ENCODE measurements at places on chromosomes 7 and 10. TPM values are rescaled to one million over a fixed set of nuclear protein-coding genes. Genes with fewer than 3 reads are reported as not detected.

PNLIPRP2 gene
- not detected for total RNA-seq

GSAP gene
- total RNA-seq = 9.9 TPM

DPP6 gene
- total RNA-seq = 1.2 TPM

AKR1C4 gene
- total RNA-seq = not detected

TWIST1 gene
- 51.5 TPM for total RNA-seq

MRLN gene
- total RNA-seq = 16.9 TPM

PHYHIPL gene
- 1.4 TPM for total RNA-seq

ANKRD22 gene
- 1.4 TPM for total RNA-seq

TOMM7 gene
- total RNA-seq = 273 TPM

SPDYE16 gene
- total RNA-seq = 3.6 TPM

DGKI gene
- 76.1 TPM for total RNA-seq

ASCC1 gene
- 39.0 TPM for total RNA-seq

DENND2A gene
- 6.3 TPM for total RNA-seq

SLC26A3 gene
- 6.3 TPM for total RNA-seq

WIPF3 gene
- 7.5 TPM for total RNA-seq

HTR5A gene
- 0.96 TPM for total RNA-seq

MOGAT3 gene
- 3.9 TPM for total RNA-seq

PKD2L1 gene
- not detected for total RNA-seq

DLX5 gene
- not detected for total RNA-seq

MEST gene
- 417 TPM for total RNA-seq

SLIT1 gene
- 0.72 TPM for total RNA-seq

SKIDA1 gene
- 10.1 TPM for total RNA-seq

GRM3 gene
- 1.7 TPM for total RNA-seq

ZP3 gene
- total RNA-seq = not detected

CPVL gene
- total RNA-seq = 13.2 TPM

CTTNBP2 gene
- 6.3 TPM for total RNA-seq

CALML3 gene
- total RNA-seq = not detected

PODXL gene
- total RNA-seq = 4.1 TPM

IFIT3 gene
- 16.1 TPM for total RNA-seq

ZNF722 gene
- total RNA-seq = 7.2 TPM

XRCC2 gene
- 2.2 TPM for total RNA-seq

GIMAP7 gene
- total RNA-seq = 0.48 TPM

FFAR4 gene
- total RNA-seq = 0.96 TPM

FGFR2 gene
- total RNA-seq = 204 TPM

TMEM270 gene
- total RNA-seq = not detected

SOSTDC1 gene
- 1.9 TPM for total RNA-seq

SPDYE8 gene
- total RNA-seq = 0.48 TPM

CYP3A5 gene
- 25.8 TPM for total RNA-seq

PRSS1 gene
- 2.4 TPM for total RNA-seq

ATG9B gene
- total RNA-seq = 2.6 TPM

CLRN3 gene
- total RNA-seq = not detected

SSBP1 gene
- 89.1 TPM for total RNA-seq

GPR146 gene
- total RNA-seq = 14.9 TPM

ALOX5 gene
- total RNA-seq = 19.3 TPM

IL2RA gene
- 5.1 TPM for total RNA-seq

ITIH2 gene
- total RNA-seq = not detected

FAM131B gene
- total RNA-seq = 7.2 TPM

STX1A gene
- total RNA-seq = 24.6 TPM

CDK14 gene
- total RNA-seq = 109 TPM

ANKRD26 gene
- total RNA-seq = 8.9 TPM

All from umbilical cord (tissue), 2 donors.